ENCODE measurements at places on chromosomes 11 and 22. TPM values are rescaled to one million over a fixed set of nuclear protein-coding genes. Genes with fewer than 3 reads are reported as not detected.

The SLC39A13 gene
- 41.5 TPM for total RNA-seq

The NAALAD2 gene
- total RNA-seq: 10.2 TPM

The CHST1 gene
- total RNA-seq: 2.9 TPM

The CHRM4 gene
- total RNA-seq: 0.74 TPM

The TRIM66 gene
- 5.9 TPM for total RNA-seq

The PAMR1 gene
- 17.7 TPM for total RNA-seq

The HINFP gene
- 31.0 TPM for total RNA-seq

The KREMEN1 gene
- total RNA-seq: 11.4 TPM

The TMEM45B gene
- total RNA-seq: 0.19 TPM
